ENCODE measurements at places on chromosomes 2 and 18.

DNA sequence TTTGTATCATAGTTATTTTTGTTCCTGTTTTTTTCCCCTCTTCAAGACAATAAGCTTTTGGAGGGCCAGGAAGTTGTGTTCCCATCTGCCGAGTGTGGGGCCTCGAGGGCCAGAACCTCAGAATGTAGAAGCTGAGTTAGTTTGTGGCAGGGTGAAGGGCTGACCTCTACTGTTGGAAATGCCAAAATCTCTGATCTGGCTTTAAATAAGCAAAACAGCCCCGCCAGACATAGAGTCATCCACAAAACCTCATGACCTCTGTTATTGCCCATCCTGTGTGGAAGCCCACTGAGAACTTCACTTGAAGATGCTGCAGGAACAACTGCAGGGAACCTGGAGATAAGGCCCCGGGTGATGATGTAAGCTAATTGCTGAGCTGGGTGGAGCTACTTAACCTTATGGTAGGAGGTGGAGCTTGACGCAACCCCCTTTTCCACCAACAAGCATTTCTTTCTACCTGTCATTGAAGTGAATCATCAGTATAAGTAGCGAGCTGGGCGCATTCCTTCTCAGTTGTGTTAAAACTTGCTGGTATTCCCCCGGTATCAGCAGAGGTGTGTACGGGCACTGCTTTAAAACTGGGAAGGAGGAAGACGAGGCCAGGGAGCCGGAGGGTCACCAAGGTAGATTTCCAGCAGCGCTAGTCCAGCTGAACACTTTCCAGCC lies 177.2 kb downstream of the NEDD4L start:
- no peak for DNase-seq

DNA sequence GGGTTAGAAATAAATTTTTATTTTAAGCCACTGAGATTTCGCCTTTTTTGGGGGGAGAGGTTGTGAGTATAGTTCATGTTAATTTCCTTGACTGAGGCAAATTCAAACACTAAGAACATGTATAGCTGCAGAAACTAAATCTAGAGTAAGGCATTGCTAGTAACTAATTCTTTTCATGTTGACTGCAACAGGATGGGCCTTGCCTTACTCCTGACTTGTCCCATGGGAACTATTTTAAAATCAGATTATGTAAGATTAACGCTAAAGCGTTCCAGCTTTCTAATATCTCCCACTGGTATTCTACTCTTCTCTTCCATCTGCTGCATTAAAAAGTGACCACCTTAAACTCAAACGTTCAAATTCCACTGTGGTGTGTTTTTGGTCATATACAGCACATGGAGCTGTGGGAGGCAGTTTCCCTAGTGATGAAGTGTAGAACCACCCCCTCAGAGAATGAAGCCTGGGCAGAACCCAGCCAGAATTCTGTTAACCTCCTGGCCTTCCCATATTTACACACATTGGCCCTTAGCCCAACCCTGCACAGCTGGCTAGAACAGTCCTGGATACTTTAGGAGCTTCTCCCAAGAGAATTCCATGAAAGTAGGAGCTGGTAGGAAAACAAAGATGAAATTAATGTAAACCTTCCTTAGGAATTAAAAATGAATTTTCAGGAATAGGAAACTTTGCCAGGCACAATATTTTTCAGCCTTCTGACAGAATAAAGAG lies 687.8 kb downstream of the SLC4A3 start:
- no peak for DNase-seq

GRCh38 chr2:8169443-8169842 lies 512.4 kb upstream of the ID2 start:
- DNase-seq = no peak

DNA sequence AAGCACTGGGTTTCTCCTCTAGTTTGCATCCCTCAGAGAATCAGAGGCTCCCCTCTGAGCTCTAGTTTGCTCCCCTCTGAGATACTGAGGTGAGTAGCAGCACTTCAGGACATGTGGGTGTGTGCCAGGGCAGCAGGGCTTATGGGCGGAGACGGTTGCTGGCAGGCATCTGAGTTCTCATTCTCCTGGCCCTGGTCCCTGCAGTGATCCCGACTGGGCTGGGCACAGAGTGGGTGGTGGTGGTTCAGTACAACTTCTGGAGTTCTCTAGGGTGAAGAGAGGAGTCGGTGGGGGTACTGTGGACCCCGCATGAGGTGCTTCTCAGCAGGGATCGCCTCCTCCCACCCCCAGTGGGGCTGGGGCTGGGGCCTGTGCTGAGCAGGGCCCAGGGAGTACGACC lies 47.9 kb downstream of the BOLA3 start:
- no peak for DNase-seq

DNA sequence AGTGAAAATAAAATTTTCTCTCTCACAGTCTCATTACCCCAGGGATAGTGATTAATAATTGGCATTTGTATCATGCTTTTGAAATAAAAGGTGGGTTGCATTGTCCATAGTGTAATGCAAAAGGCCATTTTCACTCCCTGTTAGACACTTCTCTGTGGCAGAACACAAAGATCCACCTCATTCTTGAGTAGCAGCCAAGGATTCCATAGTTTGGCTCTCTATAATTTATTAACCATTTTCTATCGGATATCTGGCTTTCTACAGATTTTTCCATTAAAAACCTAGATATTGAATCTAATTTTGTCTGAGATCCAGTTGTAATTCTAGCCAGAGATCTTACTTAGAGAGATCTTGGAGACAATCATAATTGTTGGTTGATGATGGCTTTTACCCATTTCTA lies 39.0 kb downstream of the CDCA7 start:
- no peak for DNase-seq

DNA sequence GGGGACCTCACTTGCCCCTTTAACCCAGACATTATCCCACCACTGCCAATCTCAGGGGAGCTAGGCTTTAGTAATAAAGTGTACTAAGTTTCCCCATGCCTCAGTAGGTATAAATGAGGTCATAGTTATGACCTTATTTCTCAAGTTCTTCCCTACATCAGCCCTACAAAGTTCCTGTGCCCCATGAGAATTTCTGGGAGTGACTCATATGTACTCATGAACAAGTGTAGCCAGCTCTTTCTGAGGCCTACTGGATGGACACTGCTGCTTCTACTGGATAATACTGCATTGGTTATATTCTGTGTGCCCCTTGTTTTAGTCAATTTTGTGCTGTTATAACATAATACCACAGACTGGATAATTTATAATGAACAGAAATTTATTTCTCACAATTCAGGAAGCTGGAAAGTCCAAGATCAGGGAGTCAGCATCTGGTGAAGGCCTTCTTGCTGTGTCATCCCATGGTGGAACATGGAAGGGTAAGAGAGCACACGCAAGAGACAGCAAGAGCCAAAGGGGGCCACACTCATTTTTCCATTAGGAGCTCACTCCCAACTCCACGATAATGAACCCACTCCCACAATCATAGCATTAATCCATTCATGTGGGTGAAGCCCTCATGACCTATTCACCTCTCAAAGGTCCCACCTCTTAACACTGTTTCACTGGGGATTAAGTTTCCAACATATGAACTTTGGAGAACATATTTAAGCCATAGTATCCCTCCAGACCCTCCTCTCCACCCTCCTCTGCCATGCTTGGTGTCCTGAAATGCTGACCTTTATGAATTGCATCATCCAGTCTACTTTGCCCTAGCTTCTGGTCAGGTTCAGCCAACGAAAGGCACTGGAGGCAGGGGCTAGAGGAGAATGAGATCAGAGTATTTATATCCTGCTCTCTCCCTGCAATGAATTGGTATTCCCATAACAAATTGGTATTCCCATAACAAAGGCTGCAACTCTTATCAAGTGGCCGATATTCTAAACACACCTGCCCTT lies 25.4 kb upstream of the ST3GAL5 start:
- DNase-seq = no peak

GRCh38 chr2:118319271-118319684 lies 231.0 kb downstream of the INSIG2 start:
- DNase-seq = no peak

DNA sequence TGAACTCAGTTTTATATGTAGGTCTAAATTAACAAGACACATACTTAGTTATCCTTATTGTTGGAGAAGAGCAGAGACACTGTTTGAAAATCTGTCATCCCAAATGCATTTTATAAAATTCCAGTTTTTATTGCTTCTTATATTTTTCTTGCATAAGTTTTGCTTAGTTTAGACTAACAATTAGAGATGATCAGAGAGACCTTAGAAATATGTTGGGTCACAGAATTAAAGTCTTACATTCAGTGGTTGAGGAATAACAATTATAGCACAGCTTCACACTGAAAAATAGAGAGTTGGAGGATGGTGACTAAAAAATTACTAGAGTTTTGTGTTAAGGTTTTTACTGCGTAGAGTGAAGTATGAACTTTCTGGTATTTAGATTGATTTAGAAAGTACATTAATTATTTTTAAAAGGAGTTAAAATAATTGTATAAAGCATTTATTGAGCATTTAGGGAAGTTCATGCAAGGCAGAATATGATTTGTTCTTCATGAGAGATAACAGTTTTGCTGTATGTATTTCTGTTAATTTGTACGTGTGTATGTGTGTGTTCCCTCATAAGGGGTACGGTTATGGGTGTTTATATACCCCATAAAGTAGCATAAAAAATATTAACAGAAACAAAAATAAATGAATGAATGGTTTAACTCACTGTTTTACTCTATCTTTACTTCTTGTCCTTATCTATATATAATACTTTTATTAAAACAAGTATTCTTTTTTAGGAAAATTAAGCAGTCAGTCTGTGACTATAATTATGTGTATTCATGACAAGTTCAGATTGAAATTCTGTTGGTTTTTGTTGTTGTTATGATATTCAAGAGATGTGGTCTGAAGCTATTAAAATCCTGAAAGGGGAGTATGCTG lies 31.2 kb downstream of the DDX1 start:
- no peak for DNase-seq

GRCh38 chr2:239776436-239777005 lies 248.6 kb downstream of the NDUFA10 start:
- no peak for DNase-seq

GRCh38 chr2:172783165-172783898 lies 47.7 kb downstream of the RAPGEF4 start:
- DNase-seq = no peak

DNA sequence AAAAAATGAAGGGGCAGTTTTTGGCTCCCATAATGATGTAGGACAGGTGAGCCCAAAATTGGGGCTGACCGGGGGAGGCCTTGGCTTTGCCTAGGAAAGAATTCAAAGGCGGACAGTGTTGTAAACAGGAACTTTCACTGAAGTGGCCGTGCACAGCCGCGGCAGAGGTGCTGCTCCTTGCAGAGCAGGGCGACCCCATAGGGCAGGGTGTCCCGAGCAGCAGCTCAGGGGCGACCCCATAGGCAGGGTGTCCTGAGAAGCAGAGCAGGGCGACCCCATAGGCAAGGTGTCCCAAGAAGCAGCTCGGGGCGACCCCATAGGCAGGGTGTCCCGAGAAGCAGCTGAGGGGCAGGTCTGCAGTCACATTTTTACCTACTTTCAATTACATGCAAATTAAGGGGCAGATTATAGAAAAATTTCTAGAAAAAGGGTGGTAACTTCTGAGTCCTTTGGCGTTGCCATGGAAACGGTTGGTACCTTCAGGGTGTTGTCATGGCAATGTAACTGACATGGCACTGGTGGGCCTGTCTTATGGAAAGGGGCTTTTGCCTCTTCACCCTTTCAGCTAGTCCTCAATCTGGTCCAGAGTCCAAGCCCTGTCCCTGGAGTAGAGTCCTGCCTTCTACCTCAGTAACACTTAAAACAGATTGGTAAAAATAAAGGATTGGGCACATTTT lies 134.5 kb downstream of the FBXO15 start:
- DNase-seq = no peak

GRCh38 chr2:223218587-223219178 lies 166.7 kb downstream of the KCNE4 start:
- DNase-seq = no peak

- DNase-seq = no peak
Observed at GRCh38 chr2:29209551-29209950, 94.3 kb downstream of the CLIP4 start.

- DNase-seq = no peak
Observed at GRCh38 chr18:24793742-24794141, 333.3 kb downstream of the HRH4 start.

Measured in NCI-H1436 treated with DMSO at 0.1 percent for 48 hours (cell line).